ENCODE measurements at places on chromosomes 7 and 10.

GRCh38 chr7:152661479-152661878 lies 14.5 kb downstream of the XRCC2 start:
- DNase-seq, result no peak

- DNase-seq, result no peak
Observed at GRCh38 chr7:1973321-1974251, 259.2 kb downstream of the MAD1L1 start.

GRCh38 chr10:93554760-93555432 lies 11.6 kb upstream of the FFAR4 start:
- no peak for DNase-seq

- DNase-seq, result no peak
Observed at GRCh38 chr10:785089-785860, 95.8 kb upstream of the DIP2C start.

DNA sequence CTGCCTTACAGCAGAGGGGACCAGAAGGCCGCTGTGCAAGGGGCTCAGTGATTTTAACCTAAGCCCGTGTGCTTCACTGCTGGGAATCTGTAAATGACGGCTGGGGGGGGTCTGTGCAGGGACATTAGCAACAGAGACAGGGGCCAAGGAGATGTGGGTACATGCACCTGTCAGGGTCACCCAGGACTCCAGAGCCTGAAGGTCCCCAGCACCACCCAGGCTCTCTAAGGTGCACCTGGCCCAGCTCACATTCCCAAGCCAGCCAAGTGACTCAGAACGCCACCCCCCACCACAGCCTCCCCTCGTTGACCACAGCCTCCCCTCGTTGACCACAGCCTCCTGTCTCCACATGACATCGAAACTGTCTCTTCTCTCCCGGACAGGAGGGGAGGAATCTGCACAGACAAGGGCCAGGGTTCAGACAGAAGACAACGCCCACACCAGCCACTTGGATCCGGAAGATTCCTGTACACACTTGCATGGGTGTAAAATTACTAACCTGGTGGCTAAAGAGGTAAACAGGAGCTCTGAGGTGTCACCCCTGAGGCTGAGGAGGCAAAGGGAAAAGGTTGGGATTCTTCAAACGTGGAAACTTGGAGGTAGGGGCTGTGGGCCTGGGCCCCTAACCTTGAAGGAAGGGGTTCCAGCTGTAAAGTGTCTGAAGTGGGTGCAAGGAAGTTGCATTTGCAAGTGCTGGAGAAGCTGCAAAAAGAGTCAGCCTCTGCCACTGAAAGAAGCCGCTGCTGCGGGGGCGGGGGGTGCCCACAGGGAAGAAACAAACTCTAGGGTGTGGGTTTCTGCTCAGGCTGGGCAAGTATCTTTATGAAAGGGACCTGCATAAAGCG lies 27.0 kb downstream of the CALML3 start:
- no peak for DNase-seq

DNA sequence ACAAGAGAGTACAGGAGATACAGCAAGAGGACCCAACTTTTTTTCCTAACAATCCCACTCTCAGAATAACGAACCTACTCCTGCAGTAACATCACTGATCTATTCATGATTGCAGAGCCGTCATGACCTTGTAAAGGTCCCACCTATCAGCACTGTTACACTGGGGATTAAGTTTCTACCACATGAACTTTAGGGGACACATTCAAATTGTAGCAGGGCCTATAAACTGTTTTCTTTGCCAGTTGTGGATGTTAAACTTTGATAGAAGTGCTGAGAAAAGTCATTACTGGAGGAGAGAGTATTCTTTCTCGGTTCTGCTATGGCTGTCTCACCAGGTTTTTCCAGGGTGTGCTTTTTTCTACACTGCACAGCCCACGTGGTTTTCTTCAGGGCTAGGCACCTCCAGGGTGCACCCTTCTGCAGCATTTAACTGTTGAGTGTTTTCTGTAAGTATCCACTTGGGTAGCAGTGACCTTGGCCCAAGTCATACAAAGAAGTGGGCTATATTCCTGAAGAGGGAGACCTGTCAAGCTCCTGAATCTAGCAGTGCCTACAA lies 131.6 kb upstream of the AHR start:
- DNase-seq, result no peak

DNA sequence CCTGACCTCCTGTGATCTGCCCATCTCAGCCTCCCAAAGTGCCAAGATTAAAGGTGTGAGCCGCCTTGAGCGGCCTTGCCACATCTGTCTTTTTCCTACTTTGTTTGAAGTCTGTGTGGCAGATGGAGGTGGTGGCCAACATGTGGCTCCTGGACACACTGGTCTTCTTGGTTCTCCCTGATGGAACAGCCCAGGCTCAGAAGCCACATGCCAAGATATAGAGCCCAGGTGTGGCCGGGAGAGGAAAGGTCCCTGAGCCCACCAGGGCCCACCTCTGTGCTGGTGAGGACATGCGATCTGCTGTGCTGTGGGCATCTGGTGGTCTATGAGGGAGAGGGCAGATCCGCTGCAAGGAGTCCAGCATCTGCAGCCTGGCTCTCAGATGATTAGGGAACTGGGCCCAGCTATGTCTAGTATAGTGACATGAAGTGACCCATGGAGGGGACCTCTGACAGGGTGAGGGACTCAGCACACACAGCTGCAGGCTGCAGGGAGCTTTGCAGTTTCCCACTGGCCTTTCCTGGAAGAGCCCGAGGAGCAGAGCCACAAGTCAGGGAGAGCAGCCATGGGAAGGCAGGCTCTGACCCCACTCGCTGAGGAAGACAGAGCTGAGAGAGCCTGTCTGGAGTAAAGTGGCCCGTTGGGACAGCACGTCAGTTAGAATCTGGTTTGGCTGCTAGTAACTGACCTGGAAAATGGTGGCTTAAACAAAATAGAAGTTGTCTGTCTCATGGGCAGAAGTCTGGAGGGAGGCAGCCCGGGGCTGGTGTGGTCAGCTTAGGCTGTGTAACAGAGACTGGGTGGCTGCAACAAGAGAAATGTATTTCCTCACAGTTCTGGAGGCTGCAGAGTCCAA lies 25.9 kb downstream of the ADCY1 start:
- DNase-seq, result no peak

- DNase-seq, result no peak
Observed at GRCh38 chr7:142939226-142939910, at the start of gene LLCFC1. LLCFC1 (plus strand) TSS chr7:142939484; CDS start chr7:142939622, 138 bp downstream.

DNA sequence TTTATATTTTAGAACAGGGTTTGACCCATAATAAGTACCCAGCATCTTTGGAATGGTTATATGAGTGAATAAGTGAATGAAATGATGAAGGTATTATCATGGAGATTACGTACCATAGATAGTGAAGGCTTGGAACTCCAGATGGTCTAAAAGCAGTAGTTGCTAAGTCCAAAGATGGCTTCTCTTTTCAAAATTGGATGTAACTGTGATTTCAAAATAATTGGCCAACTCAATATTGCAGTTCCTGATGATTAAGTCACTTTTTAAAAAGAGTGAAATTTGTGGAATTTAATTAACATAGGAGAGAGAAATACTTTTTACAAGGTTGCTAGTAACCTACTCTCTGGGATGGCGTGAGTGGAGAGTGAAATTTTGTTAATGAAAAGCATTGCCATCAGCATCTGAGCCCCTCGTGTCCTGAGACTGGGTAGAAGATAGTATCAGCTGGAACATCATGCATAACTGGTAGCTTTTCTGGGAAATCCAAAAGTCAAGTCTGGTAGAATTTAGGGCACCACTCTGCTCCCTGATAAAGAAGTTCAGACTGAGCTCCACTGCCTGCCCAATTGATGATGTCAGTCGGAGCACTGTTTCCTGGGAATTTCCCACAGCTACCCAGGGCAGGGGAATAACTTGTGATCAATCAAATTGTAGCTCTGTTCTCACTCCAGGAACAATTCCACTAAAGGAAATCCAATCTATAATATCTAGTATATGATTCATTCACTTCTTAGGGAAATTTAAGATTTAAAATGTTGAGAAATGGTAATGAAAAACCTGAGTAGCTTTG lies 3.2 kb downstream of the GPR141 start:
- DNase-seq, result no peak

DNA sequence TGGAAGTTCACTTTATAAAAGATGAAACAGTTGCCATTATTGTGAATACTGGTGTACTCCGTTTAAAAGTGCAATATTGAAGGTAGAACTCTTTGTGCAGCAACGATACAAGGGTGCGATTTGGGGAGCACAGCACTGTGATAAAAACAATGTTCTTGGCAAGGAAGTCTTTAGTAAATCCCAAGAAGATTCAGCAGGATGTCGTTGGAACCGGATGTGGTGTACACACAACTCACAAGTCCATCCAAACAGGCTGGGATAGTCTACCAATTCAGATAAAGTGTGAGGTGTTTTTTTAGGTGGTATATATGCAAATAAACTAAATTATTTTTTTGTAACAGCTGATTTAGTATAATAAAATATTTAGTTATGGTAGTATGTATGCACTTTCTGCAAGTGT lies 46.7 kb downstream of the ZNF777 start:
- DNase-seq, result no peak

DNA sequence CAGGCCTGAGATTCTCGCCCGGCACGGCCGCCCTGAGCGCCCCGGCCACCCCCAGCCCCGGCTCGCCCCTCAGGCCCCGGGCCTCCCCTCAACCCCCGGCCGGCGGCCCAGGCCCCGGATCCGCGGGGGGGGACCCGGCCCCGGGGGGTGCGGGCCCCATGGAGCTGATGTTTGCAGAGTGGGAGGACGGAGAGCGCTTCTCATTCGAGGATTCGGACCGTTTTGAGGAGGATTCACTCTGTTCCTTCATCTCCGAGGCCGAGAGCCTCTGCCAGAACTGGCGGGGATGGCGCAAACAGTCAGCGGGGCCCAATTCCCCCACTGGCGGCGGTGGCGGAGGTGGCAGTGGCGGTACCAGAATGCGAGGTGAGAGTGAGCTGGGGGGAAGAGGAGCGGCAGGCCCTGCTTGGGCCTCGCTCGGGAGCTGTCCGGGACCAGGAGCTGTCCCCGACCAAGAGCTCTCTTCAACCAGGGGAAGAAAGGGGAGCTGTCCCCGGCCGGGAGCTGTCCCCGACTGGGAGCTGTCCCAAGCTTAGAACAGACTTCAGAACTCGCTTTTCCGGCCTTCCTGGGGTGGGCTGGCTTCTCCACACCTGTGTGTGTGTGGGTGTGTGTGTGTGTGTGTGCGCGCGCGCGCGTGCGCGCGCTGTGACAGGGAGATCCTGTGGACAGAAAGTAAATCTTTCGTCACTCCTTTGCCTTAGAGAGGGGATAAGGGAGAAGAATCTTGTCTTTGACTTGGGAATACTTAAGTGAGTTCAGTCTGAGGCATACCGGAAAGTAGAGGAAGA lies 510 bp downstream of the ZSWIM8 start:
- DNase-seq, result peak; percentile 43

- DNase-seq, result no peak
Observed at GRCh38 chr10:123648595-123648994, 17.6 kb upstream of the GPR26 start.

- no peak for DNase-seq
Observed at GRCh38 chr10:121532292-121532864, 65.9 kb downstream of the FGFR2 start.

GRCh38 chr7:12761111-12761510 lies 73.7 kb downstream of the ARL4A start:
- DNase-seq, result no peak

- DNase-seq, result no peak
Observed at GRCh38 chr10:16848562-16849154, 31.4 kb upstream of the RSU1 start.

DNA sequence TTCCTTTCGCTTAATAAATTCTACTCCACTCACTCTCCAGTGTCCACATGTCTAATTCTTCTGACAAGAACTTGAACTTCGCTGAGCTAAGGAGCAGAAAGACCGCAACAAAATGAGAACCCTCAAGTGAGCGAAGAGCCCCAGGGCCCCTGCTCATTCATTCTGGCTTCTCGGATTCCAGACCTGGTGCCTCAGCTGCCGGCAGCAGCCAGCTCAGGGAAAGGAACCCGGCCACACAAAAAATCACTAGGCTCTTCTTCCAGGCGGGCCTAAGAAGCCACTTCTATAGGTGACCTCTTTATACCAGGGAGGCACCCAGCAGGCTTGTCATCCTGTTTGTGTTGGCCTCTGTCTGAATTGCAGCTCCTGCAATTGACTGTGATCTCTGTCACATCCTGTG lies 33.3 kb downstream of the OTUD1 start:
- no peak for DNase-seq

DNA sequence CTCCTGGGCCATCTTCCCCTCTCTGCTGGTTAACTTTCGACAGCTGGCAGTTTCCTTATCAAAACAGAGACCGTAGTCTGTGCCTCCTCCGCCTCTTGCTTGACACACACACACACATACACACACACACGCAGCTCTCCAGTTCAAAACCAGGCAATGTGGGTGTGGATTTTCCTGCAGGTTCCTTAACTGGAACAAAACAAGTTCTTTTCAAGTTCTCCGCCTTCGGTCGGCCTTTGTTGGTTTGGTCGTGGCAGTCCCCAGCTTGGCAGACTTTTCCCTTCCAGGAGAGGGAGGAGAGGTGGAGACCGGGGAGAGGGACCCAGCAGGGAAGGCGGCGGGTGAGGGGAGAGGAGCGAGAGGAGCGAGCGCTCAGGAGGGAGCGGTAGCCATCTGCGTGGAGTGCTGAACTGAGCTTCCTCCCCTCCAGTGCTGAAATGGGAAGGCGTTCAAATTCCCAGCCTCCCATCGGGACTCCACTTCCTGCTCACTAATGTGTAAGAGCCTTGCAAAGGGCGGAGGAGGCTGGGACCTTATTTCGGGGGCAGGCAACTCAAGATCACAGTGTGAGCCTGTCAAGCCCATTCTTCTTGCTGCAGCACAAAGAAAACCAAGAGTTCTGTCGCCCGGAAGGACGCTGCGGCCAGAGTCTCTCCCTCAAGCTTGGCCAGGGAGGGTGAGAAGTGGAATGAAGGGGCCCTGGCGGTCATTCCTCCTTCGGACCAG lies 120.6 kb downstream of the PRPF18 start:
- no peak for DNase-seq

DNA sequence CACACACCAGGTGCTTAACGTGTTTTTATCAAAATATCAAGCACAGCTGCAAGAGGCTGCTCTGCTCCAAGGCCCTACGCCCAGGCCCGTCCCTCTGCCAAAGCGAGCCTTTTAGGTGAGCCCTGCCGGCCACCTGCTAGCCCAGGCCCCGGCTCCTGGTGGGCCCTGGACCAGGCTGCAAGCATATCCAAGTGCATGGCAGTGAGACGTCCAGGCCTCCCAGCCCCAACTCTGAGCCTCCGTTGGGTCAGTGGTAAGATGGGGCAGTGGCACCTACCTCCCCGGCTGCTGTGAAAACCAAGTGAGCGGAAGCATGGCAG lies 136.2 kb downstream of the LHPP start:
- DNase-seq, result no peak

GRCh38 chr10:74500816-74501215 lies 325.6 kb upstream of the KAT6B start:
- no peak for DNase-seq

GRCh38 chr10:34464591-34464990 lies 350.5 kb downstream of the PARD3 start:
- DNase-seq, result no peak

GRCh38 chr10:110612087-110612486 lies 32.0 kb upstream of the RBM20 start:
- DNase-seq, result no peak

GRCh38 chr10:16445770-16446469 lies 9.1 kb downstream of the PTER start:
- no peak for DNase-seq

- no peak for DNase-seq
Observed at GRCh38 chr7:108503112-108504026, 22.6 kb downstream of the PNPLA8 start.

- DNase-seq, result no peak
Observed at GRCh38 chr7:30468791-30469190, 9.8 kb downstream of the NOD1 start.

GRCh38 chr7:129168231-129169021 lies 20.0 kb upstream of the SMO start:
- no peak for DNase-seq

GRCh38 chr7:26013551-26014083 lies 138.4 kb upstream of the NFE2L3 start:
- DNase-seq, result no peak

GRCh38 chr7:29337546-29338116 lies 143.1 kb downstream of the CHN2 start:
- DNase-seq, result peak; percentile 26

Measured in T-cell (primary cell).